ENCODE measurements at places on chromosomes 4 and X. TPM values are rescaled to one million over a fixed set of nuclear protein-coding genes. Genes with fewer than 3 reads are reported as not detected.
A peak's percentile ranks its signal among the peaks of the same experiment; 100 is the strongest.

- no peak overlapping the region for H3K27ac ChIP-seq
- H3K4me3 ChIP-seq = no peak overlapping the region
- H3K36me3 ChIP-seq = peaks cover 17% of the 10 kb centered on the region
Measured at GRCh38 chr4:143554728-143555597, 41.5 kb downstream of the SMARCA5 start.

GRCh38 chr4:73599182-73599581 is 21.1 kb downstream of the RASSF6 start:
- no peak overlapping the region for H3K4me3 ChIP-seq
- H3K27ac ChIP-seq = no peak overlapping the region
- peaks cover 3% of the 10 kb centered on the region for H3K4me1 ChIP-seq
- H3K27me3 ChIP-seq = no peaks in the 10 kb centered on the region

- H3K4me1 ChIP-seq = peaks cover 5% of the 10 kb centered on the region
- no peak overlapping the region for H3K4me3 ChIP-seq
- no peaks in the 10 kb centered on the region for H3K27me3 ChIP-seq
- no peak for DNase-seq
- no peak overlapping the region for H3K27ac ChIP-seq
Measured at GRCh38 chr4:152158225-152158624, 377.7 kb downstream of the FBXW7 start.

Gene HMGB2
- total RNA-seq = 18.3 TPM

GRCh38 chrX:133980406-133980805 is 5.0 kb downstream of the GPC3 start:
- peaks cover 8% of the 10 kb centered on the region for H3K27me3 ChIP-seq
- H3K4me3 ChIP-seq = no peak overlapping the region
- no peaks in the 10 kb centered on the region for H3K36me3 ChIP-seq
- no peaks in the 10 kb centered on the region for H3K4me1 ChIP-seq
- DNase-seq = no peak

- peaks cover 4% of the 10 kb centered on the region for H3K4me1 ChIP-seq
- no peak overlapping the region for H3K27ac ChIP-seq
- no peak for DNase-seq
- H3K27me3 ChIP-seq = no peaks in the 10 kb centered on the region
- no peaks in the 10 kb centered on the region for H3K36me3 ChIP-seq
Measured at GRCh38 chrX:10166731-10167151, 10.0 kb downstream of the CLCN4 start.

DNA sequence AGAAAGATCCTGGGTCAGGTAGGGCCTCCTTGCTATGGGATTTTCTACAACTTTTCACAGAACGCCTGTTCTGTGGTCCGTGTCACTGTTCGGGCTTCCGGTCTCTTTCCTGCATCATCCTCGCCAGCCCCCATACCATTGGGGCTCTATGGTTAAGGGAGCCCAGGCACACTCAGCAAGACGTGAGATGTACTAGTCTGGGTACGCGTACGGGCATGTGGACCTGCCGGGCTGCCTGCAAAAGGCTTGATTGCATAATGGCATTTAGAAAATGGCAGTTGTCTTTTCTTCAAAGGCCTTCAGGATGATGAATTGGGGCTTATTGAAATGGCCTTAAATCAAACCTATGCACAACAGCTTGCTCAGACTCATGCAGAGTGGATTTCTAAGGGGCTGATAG is 86.7 kb downstream of the CNGA2 start:
- H3K27me3 ChIP-seq = no peaks in the 10 kb centered on the region
- no peak for DNase-seq
- no peaks in the 10 kb centered on the region for H3K36me3 ChIP-seq
- peaks cover 7% of the 10 kb centered on the region for H3K4me1 ChIP-seq
- H3K27ac ChIP-seq = no peak overlapping the region

DNA sequence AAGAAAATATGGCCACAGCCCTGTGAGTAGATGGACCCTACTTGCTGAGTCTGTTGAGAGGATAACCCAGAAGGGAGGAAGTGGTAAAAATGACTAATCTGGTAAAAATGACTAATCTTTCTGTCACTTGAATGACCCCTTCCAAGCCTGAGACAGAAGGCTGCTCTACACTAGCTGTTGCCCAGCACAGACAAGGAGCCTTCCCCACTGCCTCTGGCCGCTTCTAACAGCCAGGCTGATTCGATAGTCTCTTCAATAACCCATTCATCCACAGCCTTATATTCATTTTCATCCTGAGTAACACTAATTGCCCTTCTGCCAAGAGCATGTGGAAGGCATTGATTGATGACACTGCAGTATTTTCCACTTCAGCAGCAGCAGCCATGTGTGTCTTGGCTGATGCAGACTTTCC is 18.4 kb downstream of the MAGEB17 start:
- peaks cover 20% of the 10 kb centered on the region for H3K4me1 ChIP-seq
- peak overlapping the region; percentile 73 for H3K27ac ChIP-seq
- no peaks in the 10 kb centered on the region for H3K36me3 ChIP-seq
- no peaks in the 10 kb centered on the region for H3K27me3 ChIP-seq

Gene ADH1C
- not detected for total RNA-seq

Measured in astrocyte (in vitro differentiated cells and primary cell).